ENCODE measurements at places on chromosomes 7 and 10.

DNA sequence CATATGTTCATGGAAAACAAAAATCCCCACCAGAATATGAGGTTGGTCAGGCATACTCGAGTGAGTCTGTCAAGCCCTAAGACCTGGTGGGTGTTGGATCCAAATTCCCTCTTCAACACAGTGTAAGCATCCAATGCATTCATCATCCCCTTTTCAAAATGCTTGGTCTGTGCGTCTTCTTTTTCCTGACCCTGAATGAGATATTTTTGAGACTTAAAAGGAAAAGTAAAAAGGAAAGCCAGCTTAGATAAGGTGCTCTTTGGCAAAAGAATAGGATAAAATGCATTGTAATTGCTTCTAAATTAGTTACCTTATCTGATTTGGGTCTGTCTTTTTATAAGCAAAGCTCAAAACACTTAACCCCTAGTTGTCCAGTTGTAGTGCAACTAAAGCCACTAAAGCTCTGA lies 331.5 kb downstream of the PTEN start:
- no peak for DNase-seq

DNA sequence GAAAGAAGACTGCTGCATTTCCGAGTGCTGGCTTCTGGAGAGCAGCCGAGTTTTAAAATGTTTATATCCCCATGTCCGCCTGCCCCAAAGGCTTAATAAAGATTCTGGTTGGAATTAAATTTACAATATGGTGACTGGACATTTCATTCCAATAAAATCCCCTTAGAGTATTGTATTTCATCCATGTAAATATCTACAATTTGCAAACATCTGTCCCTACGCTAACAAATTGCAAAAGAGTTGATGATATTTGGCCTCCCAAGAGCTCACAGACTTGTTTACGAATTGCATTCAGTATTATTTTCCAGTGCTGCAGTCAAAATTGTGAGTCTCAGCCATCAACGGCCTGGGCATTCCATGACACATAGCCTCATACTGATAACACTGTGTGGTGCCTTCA lies 50.1 kb downstream of the PLEKHS1 start:
- no peak for DNase-seq

GRCh38 chr7:41769162-41769561 lies 66.3 kb upstream of the INHBA start:
- no peak for DNase-seq

DNA sequence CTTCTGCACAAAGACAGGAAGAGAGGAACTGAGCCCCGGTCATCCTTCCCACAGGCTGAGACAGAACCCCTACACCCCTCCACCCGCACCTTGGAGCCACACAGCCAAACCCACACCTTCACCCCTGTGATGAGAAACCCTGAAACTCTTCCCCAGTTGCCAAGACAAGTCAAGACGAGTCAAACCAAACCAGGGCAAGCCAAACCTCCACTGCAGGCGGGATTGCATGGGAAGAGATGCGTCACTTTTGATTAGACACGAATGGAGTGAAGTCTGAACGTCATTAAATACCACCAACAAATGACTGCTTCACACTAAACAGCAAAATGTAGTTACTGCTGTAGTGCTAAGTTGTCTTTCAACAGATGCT lies 73.8 kb downstream of the PRPF18 start:
- DNase-seq: no peak

GRCh38 chr10:75493464-75493863 lies 62.0 kb downstream of the LRMDA start:
- DNase-seq: no peak

DNA sequence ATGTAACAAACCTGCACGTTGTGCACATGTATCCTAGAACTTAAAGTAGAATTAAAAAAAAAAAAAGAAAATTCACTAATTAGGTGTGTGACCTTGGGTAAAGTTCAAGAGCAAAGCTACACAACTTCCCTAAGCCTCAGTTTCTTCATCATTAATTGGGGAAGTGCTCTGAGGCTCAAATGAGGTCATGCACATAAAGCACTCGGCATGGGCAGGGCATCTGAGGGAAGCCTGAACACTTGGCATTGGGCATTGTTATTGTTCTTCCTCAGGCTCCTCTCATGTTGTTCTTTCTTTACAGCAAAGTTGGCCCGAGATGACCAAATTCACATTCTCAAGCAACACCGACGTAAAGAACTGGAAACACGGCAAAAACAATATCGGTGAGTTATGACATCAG lies 21.5 kb downstream of the ALOX5 start:
- no peak for DNase-seq

- DNase-seq: no peak
Measured at GRCh38 chr10:118670472-118671124, 75.2 kb upstream of the PRLHR start.

- DNase-seq: no peak
Measured at GRCh38 chr10:52465202-52465601, 151.1 kb downstream of the DKK1 start.

- no peak for DNase-seq
Measured at GRCh38 chr7:101939136-101939695, 121.8 kb downstream of the CUX1 start.

DNA sequence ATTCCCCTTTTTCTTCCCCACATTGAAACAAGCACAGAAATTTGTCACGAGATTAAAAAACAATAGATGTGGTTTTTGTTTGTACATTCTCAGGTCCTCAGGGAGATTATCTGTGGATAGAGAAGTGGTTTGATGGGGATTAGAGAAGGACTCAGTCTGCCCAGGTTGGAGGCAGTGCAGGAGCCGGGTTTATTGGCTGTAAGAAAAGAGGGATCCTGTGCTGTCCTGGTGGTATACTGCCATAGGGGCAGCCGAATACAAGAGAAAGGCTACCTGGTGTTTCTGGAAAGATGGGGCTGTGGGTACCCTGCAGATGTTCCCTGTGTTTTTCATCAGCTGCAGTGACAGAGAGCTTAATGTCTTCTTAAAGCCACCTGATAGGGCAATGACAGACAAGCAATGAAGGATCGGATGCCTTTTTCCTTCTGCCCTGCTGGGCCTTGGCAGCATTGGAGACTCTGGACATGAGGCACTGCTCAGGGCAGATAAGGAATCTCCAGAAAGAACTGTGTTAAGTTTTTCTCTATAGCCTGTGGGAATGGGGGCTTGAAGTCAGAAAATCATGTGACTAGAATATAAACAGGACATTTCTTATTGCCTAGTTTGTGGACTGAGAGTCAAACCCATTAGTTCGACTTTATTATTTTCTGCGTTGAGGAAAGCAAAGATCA lies 18.1 kb upstream of the GPR141 start:
- no peak for DNase-seq

DNA sequence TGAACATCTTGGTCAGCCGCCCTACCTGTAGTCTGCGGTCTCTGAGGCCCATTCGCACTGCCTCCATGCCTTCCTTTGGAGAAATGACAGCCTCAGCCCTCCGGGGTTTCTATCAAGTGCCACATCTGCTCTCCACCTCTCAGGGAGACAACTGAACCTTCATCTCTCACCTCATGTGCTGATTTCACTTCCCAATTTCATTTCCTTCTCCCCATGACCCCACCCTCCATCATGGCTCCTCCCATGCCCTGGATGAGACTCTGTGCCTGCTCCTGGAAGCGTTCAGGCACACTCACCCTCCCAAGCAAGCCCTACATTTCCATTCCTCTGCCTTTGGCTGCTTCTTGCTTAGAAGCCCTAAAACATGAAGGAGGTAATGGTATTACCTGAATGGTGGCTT lies 7.8 kb upstream of the SCD start:
- no peak for DNase-seq

DNA sequence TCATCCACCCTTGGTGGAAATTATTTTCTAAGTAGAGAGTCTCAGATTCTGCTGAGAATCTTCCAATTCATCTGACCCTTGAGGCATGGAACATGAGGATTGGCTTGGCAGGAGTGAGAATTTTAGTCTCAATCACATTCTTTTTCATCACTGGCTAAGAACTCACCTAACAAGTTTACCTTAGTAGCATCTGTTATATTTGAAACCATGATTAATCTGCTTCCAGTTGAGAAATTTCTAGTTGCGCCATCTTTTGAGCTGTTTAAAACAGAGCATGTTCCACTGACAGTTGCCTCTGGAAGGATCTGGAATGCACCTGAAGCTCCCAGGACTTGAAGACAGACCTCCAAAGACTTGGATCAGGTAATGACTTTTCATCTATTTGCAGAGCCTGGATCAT lies at the start of gene LIPK:
Gene LIPK (plus strand): TSS at position 292 of the 400 bp plus-strand sequence. CDS start 18,295 bp downstream, outside the sequence.
- no peak for DNase-seq

GRCh38 chr10:104255311-104255981 lies 754 bp downstream of the GSTO1 start:
- DNase-seq: no peak

GRCh38 chr10:31340343-31340742 lies 21.3 kb downstream of the ZEB1 start:
- no peak for DNase-seq

- no peak for DNase-seq
Measured at GRCh38 chr10:71325267-71325666, 6.2 kb downstream of the SLC29A3 start.

DNA sequence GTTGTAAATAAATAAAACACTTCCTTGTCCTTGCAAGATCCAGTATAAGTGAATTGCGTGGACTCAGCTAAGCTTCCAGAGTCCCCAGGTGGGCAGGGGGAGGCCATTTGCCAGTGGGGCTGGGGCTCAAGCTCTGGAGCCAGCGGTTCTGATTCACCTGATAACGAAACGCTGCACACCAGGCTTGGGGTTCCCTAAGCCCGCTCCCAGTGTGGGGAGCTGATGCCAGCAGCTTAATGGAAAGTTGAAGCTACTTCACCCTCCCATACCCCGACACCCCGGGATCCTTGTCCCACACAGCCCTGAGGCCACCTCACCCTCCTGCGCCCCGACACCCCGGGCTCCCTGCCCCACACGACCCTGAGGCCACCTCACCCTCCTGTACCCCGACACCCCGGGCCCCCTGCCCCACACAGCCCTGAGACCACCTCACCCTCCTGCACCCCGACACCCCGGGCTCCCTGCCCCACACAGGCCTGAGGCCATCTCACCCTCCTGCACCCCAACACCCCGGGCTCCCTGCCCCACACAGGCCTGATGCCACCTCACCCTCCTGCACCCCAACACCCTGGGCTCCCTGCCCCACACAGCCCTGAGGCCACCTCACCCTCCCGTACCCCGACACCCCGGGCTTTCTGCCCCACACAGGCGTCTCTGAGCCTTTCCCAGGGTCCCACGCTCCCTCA lies 30.8 kb downstream of the FKBP6 start:
- DNase-seq: no peak

DNA sequence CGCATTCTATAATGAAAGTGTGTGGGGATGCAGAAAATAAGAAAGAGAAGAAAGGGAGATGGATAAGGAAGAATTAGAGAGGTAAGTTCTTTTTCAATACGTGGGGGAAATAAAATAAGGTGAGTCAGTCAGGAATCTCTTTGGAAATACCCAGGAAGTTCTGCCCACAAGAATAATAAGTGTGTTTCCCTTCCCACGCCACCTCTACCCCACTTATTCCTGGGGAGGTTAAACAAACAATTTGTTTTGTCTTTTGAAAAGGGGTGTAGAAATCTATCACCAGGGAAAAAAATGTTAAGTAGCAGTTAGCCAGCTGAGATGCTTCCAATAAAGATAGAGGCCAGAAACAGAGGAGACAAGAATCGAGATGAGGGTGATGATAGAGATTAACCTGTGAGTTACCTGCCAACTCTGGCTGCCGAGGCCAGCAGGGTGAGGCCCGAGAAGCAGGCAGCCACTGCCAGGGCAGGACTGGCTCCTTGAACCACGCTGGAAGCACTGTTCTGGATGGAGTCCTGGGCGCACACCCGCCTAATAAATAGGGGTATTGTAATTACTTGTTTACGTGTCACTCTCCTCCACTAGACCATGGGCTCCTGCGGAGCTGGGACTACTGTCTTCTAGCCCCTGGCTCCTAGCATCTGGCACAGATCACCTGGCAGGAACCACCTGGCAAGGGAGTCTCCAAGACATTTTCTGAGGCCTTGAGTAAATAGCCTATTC lies 191.3 kb downstream of the FGFR2 start:
- no peak for DNase-seq

DNA sequence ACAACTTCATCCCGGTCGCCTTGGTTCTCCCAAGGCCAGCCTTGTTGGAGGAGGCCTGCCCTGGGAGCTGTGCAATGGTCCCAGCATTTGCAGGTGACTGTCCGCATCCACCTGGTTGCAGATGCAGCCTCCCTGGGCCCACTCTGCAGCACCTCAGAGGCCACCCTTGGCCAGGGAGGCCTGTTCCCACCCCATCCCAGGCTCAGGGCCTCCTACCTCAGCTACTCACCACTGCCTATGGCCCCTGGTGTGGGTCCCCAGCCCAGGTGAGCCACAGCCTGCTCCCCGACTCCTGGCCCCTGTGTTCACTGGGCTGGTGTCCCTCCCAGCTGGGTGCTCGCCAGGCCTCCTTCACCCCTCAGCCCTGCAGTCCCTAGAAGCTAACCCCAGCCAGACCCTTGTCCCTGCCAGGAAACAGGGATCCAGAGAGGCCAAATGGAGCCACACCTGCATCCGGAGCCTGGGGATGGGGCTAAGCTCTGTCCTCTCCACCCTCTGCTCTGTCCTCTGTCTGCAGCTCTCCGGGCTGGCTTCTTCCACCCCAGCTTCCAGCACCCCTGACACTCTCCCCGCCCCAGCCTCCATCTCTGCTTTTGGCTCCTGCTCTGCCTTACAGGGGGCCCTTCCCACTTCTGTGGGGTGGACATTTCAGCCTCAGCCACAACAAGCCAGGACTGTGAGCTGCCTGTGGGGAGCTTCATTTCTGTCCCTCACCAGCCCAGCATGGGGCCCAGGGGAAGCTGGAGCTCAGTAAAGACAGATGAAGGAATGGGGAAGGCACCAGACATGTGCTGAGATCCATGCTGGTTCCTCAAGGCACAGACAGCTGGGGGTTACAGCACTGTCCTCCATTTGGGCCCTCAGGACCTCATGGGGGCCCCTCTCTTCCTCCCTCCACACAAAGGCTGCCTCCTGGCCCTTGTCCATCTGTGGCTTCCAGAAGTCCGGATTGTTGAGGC lies 35.6 kb upstream of the ANTXRL start:
- no peak for DNase-seq

- DNase-seq: no peak
Measured at GRCh38 chr10:75295868-75296441, 60.2 kb upstream of the COMTD1 start.

- DNase-seq: no peak
Measured at GRCh38 chr7:36487756-36488336, 98.2 kb downstream of the ANLN start.

GRCh38 chr10:110241841-110242240 lies 34.4 kb downstream of the MXI1 start:
- DNase-seq: no peak

- DNase-seq: no peak
Measured at GRCh38 chr7:94178230-94178629, 174.1 kb upstream of the BET1 start.

DNA sequence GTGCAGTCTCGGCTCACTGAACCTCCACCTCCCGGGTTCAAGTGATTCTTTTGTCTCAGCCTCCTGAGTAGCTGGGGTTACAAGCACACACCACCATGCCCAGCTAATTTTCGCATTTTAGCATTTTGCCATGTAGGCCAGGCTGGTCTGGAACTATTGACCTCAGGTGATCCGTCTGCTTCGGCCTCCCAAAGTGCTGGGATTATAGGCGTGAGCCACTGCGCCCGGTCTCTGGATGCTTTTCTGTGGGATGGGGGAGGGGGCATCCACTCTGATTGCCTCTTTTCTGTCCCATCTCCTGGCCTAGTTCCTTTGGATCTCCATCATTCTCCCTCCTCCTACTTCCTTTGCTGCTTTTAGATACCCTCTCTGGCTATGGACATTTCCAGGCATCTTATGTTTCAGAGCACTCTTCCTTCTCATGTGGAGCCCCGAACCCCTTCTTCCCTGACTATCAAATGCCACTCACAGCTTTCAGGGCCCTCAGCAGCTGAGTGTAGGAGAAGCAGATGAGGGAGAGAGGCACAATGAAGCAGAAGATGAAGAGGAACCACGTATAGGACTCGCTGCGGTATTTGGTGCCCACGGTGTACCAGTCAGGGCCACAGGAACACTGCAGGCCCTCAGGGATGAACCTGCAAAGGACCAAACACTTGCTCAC lies 1.4 kb downstream of the OPN1SW start:
- no peak for DNase-seq
